ENCODE measurements at places on chromosomes 5 and 9. TPM values are rescaled to one million over a fixed set of nuclear protein-coding genes. Genes with fewer than 3 reads are reported as not detected.

TAF9 gene
- total RNA-seq, result 47.3 TPM

GRCh38 chr5:156951359-156951758 is 11.7 kb downstream of the TIMD4 start:
- DNase-seq, result no peak

- DNase-seq, result no peak
These were observed 216.2 kb downstream of the FANCC start for GRCh38 chr9:95101326-95101725.

MZB1 gene
- 21.8 TPM for total RNA-seq

PRRC1 gene
- total RNA-seq, result 41.0 TPM

DNA sequence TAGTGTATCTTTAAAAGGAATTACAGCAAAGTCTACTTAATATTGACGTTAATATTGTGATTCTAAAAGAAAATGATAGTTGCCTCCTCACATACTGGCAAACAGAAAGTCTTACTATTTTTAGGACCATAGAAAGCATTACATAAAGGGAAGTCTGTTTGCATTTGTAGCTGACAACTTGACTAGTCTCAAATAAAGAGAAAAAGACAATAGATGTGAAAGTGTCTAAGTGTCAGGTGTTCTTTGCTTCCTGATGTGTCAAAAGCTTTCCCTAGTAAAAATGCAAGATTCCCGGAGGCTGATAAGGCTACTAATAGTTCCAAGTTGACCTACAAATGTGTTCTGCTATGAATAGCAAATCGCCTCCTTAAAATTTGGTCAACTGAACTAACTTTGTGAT is 259.7 kb downstream of the CDH10 start:
- DNase-seq, result no peak

LCN6 gene
- total RNA-seq, result not detected

SMIM33 gene
- 0.44 TPM for total RNA-seq

CSF1R gene
- total RNA-seq, result 3.6 TPM

GRCh38 chr9:34994260-34994899 is 4.8 kb downstream of the DNAJB5 start:
- DNase-seq, result no peak

FOXD4L3 gene
- not detected for total RNA-seq

HMCN2 gene
- not detected for total RNA-seq
